Globus pallidus (tissue), 1 donor: ENCODE measurements at places on chromosomes 2 and 18.

- DNase-seq: no peak
Measured at GRCh38 chr2:77156599-77156998, 365.6 kb downstream of the LRRTM4 start.

GRCh38 chr18:59041296-59041695 is 98.4 kb upstream of the SEC11C start:
- DNase-seq: no peak

GRCh38 chr18:1652018-1652417 is 747.3 kb downstream of the ADCYAP1 start:
- DNase-seq: no peak

GRCh38 chr2:190098851-190099250 is 36.3 kb upstream of the MSTN start:
- DNase-seq: no peak

DNA sequence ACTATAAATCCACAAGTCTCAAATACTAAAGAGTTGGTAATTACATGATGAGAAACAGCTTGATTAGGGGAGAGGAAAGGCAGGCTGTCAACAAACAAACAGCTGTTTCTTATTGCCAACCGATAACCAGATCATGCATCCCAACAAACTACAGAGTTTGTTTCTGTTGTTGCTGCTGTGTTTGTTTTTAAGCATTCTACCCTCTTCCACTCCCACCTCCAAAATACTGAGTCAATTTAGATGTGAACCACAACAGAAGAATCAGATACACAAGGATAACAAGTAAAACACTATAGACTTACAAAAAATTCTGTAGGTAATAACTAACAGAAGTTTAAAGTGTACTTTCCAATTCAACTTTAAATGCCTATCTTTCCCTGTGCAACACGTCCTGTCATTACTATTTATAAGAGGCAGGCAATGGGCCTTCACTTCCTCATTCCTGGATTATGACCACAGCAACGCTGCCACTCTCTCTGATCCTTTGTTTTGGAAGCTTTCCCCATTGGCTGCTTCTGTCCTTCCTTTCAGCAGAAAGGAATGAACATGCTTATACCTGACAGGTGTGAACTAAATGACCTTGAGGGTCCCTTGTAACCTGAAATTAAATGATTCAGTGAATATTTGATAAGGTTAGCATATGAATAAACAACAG is 152.0 kb downstream of the SRBD1 start:
- DNase-seq: no peak

- DNase-seq: no peak
Measured at GRCh38 chr2:128736046-128736688, 417.5 kb upstream of the HS6ST1 start.

DNA sequence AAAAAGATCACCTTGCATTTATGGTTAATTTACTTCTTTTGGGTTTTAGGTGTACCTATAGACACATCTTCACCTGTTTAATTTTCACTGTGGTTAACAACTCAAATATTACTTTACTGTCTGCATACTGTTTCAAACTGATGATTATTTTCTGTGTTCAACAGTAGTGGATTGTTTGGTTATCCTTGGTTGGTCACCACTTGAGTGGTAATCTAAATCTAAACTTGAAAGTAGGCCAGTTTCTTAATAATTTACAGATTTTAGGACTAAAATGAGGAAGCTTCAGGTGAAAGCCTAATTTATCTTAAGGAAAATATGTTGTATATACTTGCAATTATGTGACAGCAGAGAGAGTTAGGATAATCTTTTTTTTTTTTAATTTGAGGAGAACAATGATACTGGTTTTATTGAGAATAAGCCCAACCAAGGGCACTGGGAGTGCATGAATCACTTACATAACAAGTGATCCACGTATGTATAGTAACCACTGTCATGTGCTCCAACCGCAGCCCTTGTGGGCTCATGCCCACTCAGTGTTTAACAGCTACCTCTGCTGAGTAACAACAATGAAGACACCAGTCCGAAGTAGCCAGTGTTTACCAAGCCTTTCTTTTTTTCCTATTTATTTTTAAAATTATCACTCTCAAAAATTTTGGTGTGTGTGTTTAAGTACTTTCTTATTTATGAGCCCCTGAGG is 31.0 kb upstream of the WDSUB1 start:
- DNase-seq: no peak

DNA sequence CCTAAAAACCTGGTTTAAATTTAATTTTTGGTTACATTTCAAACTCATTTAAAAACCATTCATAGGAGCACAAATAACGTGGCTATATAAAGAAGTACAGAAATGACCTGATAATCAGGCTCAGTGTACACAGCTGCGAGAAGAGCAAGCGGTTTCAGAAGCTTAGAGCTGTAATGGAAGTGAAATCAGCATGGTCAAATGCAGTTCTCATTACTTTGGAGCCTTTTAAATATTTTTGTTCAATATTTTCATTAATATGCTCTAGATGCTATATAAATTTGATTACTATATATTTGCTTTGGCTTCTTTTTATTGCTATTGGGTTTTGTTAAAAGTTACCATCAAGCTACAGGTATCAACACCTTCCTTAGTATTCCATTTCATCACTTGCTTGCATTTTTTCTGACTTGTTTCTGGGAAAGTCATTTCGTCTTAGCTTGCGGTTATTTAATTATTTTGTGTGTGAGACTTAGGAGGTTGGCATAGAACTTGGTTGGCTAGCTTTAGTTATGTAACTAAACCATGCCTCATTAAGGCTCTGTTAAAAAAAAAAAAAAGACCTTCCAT is 58.7 kb downstream of the AFTPH start:
- no peak for DNase-seq

- peak; percentile 74 for DNase-seq
Measured at GRCh38 chr2:177148477-177149154, 64.0 kb upstream of the HNRNPA3 start.

GRCh38 chr2:217987391-217987790 is 15.4 kb downstream of the TNS1 start:
- DNase-seq: no peak

DNA sequence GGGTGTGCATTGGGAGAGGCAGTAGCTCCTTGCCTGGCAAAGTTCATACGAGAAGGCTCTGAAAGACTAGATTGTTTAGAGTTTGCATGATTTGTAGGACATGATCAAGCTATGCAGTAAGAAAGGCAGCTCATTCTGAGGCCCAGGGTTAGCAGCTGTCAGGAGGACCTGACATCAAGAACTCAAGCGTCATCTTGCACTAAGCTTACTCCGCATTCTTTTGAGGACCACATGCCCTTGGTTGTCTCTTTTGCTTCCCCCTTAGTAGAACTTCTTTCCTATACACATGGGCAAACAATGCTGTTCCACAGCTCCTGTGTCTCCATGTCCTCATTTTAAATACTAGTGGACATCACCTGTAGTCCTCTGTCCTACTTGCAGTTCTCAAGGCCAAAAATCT is 14.0 kb downstream of the ZNF532 start:
- DNase-seq: no peak

DNA sequence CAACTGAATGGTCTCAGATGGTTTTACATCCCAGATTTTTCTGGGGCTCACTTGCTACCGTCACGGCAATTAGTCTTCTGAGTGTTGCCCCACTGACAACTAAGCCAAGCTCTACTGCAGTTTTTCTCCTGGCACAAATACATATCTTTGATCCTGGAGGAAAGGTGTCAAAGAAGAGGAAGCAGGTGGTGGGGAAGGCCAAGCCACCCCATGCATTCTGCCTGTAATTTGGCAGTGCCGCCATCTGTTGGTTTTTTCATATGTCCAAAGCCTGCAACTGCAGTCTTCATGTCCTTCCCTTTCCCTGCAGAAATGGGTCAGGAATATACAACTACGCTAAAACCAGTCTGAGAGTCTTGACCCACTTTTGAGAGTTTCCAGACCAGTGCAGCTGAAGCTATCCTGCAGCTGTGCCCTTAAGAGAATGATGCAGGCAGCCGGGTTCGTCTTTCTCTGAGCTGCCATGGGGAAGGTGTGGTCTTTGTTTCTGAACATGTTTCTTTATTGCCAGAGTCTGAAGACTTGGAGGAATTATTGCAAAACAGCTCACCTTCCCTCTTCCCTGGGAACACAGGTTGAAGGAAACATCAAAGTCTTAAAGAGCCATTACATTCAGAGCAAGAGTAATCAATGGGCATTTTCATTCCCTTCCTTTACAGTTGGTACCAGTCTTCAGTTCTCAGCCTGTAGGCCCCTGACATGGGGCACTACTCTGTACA is 71.8 kb upstream of the ATL2 start:
- DNase-seq: no peak

DNA sequence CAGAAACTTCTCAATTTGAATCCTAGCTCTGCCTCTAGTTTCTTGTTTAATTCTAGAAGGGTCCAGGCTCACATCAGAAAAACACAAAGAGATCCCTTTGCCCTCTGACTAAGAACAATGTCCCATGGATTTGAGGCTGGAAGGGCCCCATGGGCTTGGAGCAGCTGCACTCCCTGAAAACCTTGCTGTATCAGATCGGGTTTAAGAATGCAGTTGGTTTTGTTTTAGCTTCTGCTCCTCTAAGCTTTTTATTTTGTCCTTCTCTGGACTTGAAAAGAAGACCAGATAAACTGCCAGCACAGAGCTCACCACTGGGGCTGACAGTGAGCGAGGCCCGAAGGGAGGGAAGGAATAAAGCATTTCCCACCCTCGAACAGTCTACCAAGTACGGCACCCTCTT is 69.2 kb upstream of the WIPF1 start:
- DNase-seq: peak; percentile 80

DNA sequence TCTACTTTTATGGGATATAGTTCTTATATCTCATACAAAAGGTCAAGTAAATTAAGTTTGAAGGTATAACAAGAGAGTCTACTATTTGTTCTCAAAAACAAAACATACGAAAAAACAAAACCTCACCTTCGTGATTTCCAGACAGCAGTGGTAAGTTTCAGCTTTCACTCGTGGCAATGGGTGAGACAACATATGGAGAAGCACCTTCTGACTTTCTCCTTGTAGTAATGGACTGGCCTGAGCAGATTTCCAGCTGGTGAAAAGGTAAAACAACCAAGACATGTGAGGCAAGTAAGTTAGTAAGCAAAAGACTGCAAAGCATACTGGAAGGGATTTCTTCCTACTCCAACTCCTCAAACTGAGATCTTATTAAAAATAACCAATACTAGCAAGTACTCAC is 39.6 kb downstream of the RTTN start:
- DNase-seq: no peak

- no peak for DNase-seq
Measured at GRCh38 chr2:599601-600000, 77.6 kb downstream of the TMEM18 start.

GRCh38 chr2:70943205-70943871 is 7.6 kb downstream of the ATP6V1B1 start:
- DNase-seq: no peak

- DNase-seq: no peak
Measured at GRCh38 chr2:127220102-127220767, at the start of gene CYP27C1. Gene CYP27C1, minus strand, starts transcription at chr2:127220299. Its CDS starts 29 bp downstream, at chr2:127220270.
